Smooth muscle cell of the umbilical artery (primary cell): ENCODE measurements at places on chromosomes 2 and 18. TPM values are rescaled to one million over a fixed set of nuclear protein-coding genes. Genes with fewer than 3 reads are reported as not detected.

The MROH2A gene
- total RNA-seq, result not detected in 2 replicates

The DLX1 gene
- 0.55 TPM in 1 of 2 replicates, not detected in the other for total RNA-seq

The AGXT gene
- total RNA-seq, result not detected in 2 replicates

The COL4A4 gene
- under 0.01 and 0.28 TPM in 2 replicates for total RNA-seq

The REG1A gene
- total RNA-seq, result not detected in 2 replicates

The SERPINB10 gene
- total RNA-seq, result not detected in 2 replicates

The OTOF gene
- total RNA-seq, result 0.05 TPM in 1 of 2 replicates, not detected in the other

The ARHGAP25 gene
- 0.18 and 0.30 TPM in 2 replicates for total RNA-seq

The KIF1A gene
- under 0.01 and 0.14 TPM in 2 replicates for total RNA-seq

The GPR45 gene
- not detected in 2 replicates for total RNA-seq

The NTSR2 gene
- total RNA-seq, result not detected in 2 replicates

The RAX gene
- not detected in 2 replicates for total RNA-seq

The SLC11A1 gene
- total RNA-seq, result 0.05 and 0.30 TPM in 2 replicates

The ZSWIM2 gene
- total RNA-seq, result not detected in 2 replicates

The CREG2 gene
- 0.30 and 0.46 TPM in 2 replicates for total RNA-seq

The C2orf74 gene
- total RNA-seq, result 10.1 and 10.2 TPM in 2 replicates

The GREB1 gene
- total RNA-seq, result 0.59 and 0.83 TPM in 2 replicates

The TMEM131 gene
- total RNA-seq, result 67.4 and 82.5 TPM in 2 replicates

The FAM161A gene
- 2.4 and 2.5 TPM in 2 replicates for total RNA-seq

The HOXD8 gene
- total RNA-seq, result 5.3 and 7.7 TPM in 2 replicates

The EMILIN1 gene
- total RNA-seq, result 394 and 462 TPM in 2 replicates

The SLC38A11 gene
- total RNA-seq, result under 0.01 and 0.23 TPM in 2 replicates

The RNF125 gene
- total RNA-seq, result 0.23 TPM in 1 of 2 replicates, not detected in the other

The DGKD gene
- total RNA-seq, result 9.2 and 14.9 TPM in 2 replicates

The CD8B gene
- not detected in 2 replicates for total RNA-seq

The SIX2 gene
- 0.05 TPM in 1 of 2 replicates, not detected in the other for total RNA-seq

The SAP130 gene
- 4.8 and 6.7 TPM in 2 replicates for total RNA-seq

The SCN2A gene
- 5.0 and 5.6 TPM in 2 replicates for total RNA-seq

The UGT1A1 gene
- total RNA-seq, result not detected in 2 replicates

The BOLA3 gene
- 26.3 and 29.4 TPM in 2 replicates for total RNA-seq

The AQP12A gene
- total RNA-seq, result not detected in 2 replicates

The EML6 gene
- total RNA-seq, result 1.7 and 4.8 TPM in 2 replicates

The MOGAT1 gene
- not detected in 2 replicates for total RNA-seq

The STARD6 gene
- not detected in 2 replicates for total RNA-seq

The ACMSD gene
- total RNA-seq, result not detected in 2 replicates

The C2orf78 gene
- total RNA-seq, result not detected in 2 replicates

The PLGLB2 gene
- 0.30 and 2.1 TPM in 2 replicates for total RNA-seq

The NYAP2 gene
- not detected in 2 replicates for total RNA-seq

The PROM2 gene
- total RNA-seq, result 0.30 and 0.83 TPM in 2 replicates

The RAD51AP2 gene
- total RNA-seq, result not detected in 2 replicates

The LOXL3 gene
- 87.4 and 203 TPM in 2 replicates for total RNA-seq

The LRP2 gene
- total RNA-seq, result not detected in 2 replicates

The FAP gene
- 272 and 526 TPM in 2 replicates for total RNA-seq

The BUB1 gene
- 3.6 and 26.9 TPM in 2 replicates for total RNA-seq

The ALLC gene
- total RNA-seq, result not detected in 2 replicates

The EIF4E2 gene
- 78.7 and 84.8 TPM in 2 replicates for total RNA-seq

The UGP2 gene
- total RNA-seq, result 245 and 383 TPM in 2 replicates
